ENCODE measurements at places on chromosomes 4 and X.

GRCh38 chr4:153140294-153140693, 63.9 kb upstream of the TRIM2 start:
- DNase-seq: no peak

DNA sequence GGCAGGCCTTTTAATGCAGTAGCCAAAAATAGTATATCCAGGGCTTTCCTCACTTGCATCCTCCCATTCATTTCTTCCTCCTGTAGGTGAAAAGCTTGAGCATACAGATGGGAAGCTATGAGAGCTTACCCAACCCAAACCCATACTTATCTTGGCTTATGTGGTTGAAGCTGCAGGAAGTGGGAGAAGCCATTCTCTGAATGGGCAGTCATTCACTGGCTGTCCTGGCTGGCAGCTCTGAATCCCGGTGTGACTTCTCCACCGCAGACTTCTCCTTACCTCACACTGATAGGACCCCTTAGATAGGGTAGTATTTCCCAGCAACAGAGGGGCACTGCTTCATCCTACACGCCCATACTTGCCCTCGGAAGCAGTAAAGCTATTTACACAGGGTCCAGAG, 125.4 kb downstream of the AMMECR1 start:
- DNase-seq: no peak

DNA sequence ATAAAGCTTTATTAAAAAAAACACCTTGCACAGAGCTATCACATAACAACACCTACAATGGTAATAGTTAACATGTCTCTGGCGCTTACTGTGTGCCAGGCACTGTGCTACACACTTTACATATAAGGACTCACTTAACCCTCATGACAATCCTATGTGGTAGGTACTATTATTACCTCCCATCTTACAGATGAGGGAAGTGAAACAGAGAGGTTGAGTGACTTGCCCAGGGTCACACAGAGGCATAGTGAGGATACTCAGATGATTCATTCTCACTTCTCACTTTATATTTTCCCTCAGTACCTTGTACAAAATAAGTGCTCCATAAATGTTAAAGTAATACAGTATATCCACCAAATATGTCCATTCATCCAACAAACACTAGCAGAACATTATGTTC, 43.4 kb upstream of the IQSEC2 start:
- no peak for DNase-seq

DNA sequence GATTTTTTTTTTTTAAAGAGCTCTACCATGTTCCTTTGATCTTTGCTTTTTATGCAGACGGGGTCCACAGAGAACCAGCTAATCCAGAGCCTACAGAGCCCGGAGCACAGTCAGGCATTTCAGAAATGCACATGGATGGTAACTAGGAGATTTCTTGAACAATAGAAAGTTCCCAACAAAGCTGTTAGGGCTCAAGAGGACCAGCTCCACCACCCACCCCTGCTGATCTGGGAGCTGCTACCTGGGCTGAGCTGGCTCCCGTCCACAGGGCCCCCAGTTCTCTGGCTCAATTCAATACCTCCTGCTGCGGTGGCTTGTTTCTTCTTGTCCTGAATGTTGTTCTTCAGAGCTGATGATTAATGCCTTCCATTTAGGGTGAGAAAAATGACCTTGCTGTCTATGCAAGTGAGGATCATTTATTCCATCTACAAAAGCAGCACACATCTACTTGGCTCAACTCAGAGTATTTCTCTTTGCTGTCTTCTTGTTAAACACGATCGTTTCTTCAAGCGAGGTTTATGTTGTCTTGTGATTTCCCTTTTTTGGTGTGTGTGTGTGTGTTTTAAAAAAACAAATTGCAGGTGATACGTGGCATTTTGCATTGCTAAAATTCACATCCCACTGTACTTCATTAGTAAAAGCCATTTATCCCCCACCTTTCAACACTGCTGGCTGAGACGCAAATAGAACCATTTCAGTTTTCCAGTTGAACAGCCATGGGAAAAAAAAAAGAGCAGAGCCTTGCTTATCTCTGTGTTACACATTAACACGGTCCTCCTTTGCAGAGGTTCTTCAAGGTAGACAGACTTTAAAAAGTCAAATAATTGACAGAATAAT, 31.3 kb downstream of the IGFBP7 start:
- DNase-seq: peak; percentile 57

DNA sequence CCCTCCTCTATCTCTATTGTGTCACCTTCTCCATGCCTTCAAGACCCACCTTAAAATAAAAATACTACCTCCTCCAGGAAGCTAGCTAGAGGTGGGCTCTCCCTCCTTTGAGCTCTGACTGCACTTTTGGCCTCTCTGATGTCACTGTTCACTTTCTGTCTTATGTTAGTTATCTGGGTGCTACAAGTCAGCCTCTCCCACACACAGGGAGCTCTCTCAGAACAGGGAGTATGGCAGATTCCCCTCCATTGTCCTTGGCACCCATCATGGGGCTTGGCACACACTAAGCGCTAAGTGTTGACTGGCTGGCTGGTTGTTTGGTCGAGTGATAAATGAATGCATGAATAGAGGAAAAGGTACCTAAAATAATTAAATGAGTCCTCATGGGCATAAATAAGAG, 21.2 kb upstream of the KDM5C start:
- no peak for DNase-seq

- DNase-seq: peak; percentile 42
Measured at GRCh38 chr4:74623041-74623440, 171.3 kb downstream of the BTC start.

- peak; percentile 41 for DNase-seq
Measured at GRCh38 chr4:28227764-28228163, 1367.1 kb downstream of the STIM2 start.

GRCh38 chr4:76326515-76326914, 20.0 kb downstream of the STBD1 start:
- DNase-seq: no peak

GRCh38 chr4:11440481-11441193, 11.9 kb upstream of the HS3ST1 start:
- DNase-seq: no peak

GRCh38 chrX:56281789-56282188, 49.6 kb downstream of the KLF8 start:
- no peak for DNase-seq

GRCh38 chr4:7829652-7830580, 109.7 kb downstream of the AFAP1 start:
- no peak for DNase-seq

DNA sequence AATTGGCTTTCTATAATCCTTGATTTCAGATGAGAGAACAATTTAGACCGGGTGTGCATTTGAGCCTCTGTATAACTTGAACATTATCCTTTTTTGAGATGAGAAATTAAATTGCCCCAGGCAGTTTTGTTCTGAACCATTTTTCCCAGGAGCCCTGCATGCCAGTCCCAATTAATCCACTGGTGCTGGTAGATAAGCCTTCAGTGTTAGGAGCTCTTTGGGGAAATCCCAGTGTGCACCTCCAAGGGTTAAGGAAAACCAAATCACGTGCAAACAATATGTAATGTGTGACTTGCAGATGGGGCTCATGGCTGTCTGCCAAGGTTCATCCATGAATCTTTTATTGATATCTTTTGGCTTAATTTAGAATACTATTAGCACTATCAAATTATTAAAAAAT, 43.2 kb downstream of the KIT start:
- DNase-seq: no peak

GRCh38 chrX:45400027-45400779, 199.5 kb upstream of the DIPK2B start:
- DNase-seq: no peak

All from NCI-H510A treated with DMSO at 0.1 percent for 48 hours (cell line).